ENCODE measurements at places on chromosomes 12 and 14. TPM values are rescaled to one million over a fixed set of nuclear protein-coding genes. Genes with fewer than 3 reads are reported as not detected.

The FGF23 gene
- polyA plus RNA-seq: 0.04 TPM

The C12orf60 gene
- polyA plus RNA-seq: 2.4 TPM

The KIF26A gene
- 13.1 TPM for polyA plus RNA-seq

The PTPN21 gene
- polyA plus RNA-seq: 24.6 TPM

The MEG3 gene
- 305 TPM for polyA plus RNA-seq

The MYF5 gene
- polyA plus RNA-seq: not detected

The PRPH gene
- 1.2 TPM for polyA plus RNA-seq

The FGF6 gene
- 0.95 TPM for polyA plus RNA-seq

The TMEM63C gene
- 1.2 TPM for polyA plus RNA-seq

The OS9 gene
- 241 TPM for polyA plus RNA-seq

Data from right lung (tissue), 10 donors.